AG04449 (cell line): ENCODE measurements at places on chromosomes 2 and 18.

GRCh38 chr2:209094221-209094620 lies 329.6 kb upstream of the MAP2 start:
- no peak for DNase-seq

GRCh38 chr2:387980-388421 lies 100.1 kb upstream of the ALKAL2 start:
- no peak for DNase-seq

DNA sequence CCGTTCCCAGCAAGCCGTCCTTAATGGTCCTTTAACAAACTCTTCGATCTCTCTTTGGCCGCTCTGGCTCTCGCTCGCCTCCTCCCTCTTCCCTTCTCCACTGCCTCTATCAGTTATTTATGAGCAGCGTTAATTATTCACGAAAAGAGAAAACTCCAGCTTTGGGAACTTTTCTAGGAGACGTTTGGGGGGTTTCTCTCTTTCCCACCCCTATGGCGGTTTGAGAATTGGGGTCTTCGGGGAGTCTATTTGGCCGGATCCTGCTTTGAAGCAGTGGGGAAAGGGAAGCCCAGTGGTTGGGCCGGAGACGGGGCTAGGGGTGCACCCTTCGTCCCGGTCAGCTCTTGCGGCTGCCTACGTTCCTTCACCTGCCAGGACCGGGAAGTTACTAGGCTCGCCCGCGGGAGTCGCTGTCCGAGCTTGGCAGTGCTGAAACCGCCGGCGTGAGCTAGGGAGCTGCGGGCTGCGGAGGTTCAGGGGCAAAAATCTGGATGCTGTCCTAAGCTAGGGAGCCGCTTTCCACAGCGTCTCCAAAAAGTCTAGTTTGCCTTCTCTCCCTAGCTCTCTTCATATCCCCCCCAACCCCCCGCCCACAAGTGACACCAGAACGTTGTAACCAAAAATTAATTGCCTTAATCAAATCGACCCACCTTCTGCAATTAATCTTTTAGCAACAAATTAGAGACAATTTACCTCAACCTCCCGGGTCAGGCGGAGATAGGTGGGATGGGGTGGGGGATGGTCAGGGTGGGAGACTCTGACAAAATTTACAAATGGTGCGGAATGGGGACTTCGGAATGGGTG lies 8.9 kb upstream of the SKOR2 start:
- DNase-seq = no peak

DNA sequence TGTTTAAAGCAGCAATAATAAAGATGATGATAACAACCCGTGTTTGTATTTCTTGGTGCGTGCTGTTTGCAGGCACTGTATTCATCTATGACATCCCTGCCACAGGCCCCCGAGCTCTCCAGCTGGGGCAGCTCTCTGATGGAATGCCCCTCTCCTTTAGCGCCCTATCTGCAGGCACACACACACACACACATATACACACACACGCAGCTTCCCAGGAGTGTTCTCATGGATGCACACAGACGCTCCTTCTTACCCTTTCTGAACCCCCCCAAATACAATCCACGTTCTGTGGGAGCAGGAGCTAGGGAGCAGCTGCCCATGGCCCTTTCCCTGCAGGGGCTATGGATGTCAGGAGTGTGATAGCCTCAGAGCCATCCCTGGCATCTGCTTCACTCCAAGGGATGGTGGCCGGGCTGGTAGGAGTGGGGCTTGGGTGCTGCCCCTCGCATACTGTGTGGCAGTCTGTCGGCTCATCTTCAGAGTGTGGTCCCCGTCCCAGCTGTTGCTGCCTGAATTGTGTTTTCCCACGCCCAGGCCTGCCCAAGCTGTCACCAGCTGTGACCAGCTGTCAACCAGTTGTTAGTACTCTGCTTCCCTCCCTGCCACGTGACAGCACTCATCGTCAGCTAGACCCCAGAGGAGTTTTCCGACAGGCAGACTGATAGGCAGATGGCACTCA lies 50.8 kb upstream of the MYCN start:
- no peak for DNase-seq

DNA sequence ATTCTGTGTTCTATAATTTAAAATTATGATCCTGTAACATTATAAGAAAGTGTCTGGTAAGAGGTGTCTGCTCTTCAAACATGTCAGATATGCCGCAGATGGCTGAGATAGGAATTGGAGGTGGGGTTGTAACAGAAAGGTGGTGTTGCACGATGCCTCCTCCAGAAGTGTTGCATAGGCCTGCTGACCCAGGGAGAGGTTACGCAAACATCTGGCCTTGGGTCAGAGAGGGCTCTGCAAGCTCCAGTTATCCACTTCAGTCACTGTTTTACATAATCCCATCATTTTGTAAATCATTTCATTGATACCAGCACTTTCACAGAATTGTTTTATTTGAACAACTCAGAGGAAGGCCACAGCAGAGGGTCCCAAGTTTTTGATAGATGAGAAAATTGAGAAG lies 256.5 kb downstream of the OSR1 start:
- no peak for DNase-seq

DNA sequence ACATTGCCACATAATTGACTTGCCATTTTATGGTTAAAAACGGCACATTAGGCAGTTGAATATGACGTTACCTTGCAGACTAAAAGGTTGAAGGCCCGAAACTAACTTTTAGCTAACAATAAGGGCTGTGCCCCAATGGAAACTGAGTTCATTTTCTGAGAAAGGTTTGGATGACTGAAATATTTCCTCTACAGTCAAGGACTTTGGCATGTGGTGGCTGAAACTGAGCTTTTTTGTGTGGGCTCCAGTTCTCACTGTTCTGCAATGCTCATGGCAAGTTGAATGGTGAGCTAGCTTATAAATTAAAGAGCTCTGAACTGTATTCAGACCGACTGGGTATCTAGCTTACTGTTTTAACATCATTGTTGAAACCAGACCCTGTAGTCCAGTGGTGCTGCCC lies 23.8 kb upstream of the TXNDC2 start:
- no peak for DNase-seq

- no peak for DNase-seq
Observed at GRCh38 chr2:1744151-1744445, 217 bp downstream of the PXDN start.

DNA sequence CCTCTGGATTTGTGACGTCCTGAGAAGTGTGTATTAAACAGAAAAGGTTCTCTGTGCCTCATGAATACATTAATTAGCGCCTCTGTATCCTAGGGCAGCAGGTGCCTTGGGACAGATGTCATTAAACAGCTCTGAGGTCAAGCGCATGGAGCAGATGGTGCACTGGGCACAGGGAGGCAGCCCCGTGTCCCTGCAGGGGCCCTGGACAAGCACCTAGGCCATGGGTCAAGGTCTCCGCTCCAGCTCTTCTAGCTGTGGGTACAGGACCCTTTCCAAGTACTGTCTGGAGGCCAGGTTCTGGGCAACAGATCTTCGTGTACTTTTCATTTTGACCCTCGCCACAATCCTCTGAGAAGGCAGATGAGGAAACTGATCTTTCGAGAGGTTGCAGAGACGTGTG lies 126.4 kb downstream of the KCTD1 start:
- DNase-seq = no peak

- no peak for DNase-seq
Observed at GRCh38 chr2:167756446-167756845, 490.9 kb downstream of the STK39 start.
